Daoy (cell line): ENCODE measurements at places on chromosomes 16 and 17.

GRCh38 chr16:89430436-89431157, 59.8 kb downstream of the ANKRD11 start:
- DNase-seq: no peak

- no peak for DNase-seq
These were observed 13.1 kb downstream of the SLC22A31 start for GRCh38 chr16:89187032-89187769.

DNA sequence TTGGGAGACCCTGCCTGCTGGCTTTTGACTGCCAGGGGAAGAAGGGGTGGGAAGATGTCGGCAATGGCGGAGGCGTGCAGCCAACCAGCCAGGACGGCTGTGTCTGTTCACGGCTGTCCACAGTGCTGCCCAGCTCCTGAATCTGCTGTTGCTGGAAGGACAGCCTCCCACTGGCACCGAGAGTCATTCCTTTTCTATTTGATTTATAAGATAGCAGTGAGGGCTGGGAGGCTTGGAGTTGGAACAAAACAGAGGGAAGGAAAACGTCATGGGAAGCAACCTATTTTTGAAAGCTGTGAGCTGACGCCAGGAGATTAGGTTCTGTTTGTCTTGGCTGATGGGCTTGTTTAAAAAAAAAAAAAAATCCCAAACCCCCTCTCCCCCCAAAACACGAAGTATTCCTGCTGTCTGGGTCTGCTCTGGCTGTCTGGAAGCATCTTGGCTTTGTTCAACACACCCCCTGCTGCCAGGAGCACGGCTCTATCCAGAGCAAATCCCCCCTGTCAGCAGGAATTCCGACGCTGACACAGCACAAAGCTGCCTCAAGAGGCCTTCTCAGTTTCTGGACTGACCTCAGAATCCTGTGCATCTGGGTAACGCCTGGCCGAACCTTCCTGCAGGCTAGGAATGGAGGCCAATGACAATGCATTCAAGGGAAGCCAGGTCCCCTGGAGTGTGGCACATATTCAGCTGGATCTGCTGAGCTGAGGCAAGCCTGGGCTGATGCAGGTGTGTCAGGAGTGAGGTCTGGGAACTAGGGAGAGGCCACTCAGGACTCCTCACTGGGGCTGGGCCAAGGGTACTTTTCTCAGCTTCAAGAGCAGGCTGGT, 41.0 kb upstream of the SREBF1 start:
- peak; percentile 72 for DNase-seq

- no peak for DNase-seq
These were observed 1.1 kb upstream of the HS3ST4 start for GRCh38 chr16:25690552-25691143.

DNA sequence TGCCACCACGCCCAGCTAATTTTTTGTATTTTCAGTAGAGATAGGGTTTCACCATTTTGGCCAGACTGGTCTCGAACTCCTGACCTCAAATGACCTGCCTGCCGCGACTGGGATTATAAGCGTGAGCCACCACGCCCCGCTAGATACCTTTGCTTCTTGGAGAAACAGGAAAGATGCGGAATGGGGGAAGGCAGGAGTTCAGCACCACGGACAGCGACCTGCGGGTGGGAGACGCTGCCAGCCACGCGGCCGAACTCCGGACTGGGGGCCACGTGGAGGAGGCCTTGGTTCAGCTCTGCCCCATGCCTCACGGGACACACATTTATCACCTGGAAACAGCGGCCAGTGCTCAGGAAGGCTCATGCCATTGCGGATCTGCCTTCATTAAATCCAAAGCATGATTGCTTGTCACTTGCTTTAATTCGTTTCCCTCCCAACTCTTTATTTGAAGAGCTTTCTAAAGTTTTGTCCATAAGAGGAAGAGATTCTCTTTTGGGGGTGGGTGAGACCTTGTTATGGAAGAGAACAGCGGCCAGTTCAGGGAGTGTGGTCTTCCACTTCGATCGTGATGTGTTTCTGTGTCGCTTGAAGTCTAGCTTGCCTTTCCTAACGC, 219.9 kb downstream of the ENGASE start:
- peak; percentile 87 for DNase-seq

DNA sequence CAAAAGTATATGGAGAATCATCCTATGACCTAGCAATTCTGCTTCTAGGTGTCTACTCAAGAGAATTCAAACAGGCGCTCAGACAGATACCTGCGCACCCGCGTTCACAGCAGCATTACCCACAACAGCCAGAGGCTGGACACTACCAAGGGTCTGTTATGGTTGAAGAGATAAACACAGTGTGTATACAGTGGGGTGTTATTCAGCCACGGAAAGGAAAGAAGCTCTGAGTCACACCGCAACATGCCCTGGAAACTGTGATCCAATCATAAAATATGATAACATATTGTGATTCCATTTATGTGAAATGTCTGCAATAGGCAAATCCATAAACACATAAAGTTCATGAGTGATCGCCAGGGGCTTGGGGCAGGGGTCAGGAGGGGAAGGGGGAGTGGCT, 18.0 kb upstream of the JPH3 start:
- no peak for DNase-seq

GRCh38 chr17:64002658-64003525, 4.7 kb downstream of the PRR29 start:
- no peak for DNase-seq

DNA sequence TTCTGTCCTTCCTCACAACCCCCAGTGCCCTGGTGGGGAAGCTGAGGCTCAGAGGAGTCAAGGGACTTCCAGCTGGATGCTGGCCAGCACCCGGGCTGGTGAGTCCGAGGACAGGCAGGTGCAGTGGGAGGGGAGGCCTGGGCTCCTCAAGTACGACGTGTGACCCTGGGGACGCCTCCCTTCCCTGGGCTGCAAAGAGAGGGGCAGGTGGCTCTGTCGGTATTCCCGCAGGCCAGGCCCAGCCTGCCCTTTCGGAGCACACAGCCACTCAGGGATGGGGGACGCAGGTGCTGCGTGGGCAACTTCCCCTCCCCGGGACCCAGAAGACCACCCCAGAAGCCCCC, 33.1 kb upstream of the PVALEF start:
- no peak for DNase-seq

- no peak for DNase-seq
These were observed 8.3 kb downstream of the UBE2G1 start for GRCh38 chr17:4358154-4358553.

DNA sequence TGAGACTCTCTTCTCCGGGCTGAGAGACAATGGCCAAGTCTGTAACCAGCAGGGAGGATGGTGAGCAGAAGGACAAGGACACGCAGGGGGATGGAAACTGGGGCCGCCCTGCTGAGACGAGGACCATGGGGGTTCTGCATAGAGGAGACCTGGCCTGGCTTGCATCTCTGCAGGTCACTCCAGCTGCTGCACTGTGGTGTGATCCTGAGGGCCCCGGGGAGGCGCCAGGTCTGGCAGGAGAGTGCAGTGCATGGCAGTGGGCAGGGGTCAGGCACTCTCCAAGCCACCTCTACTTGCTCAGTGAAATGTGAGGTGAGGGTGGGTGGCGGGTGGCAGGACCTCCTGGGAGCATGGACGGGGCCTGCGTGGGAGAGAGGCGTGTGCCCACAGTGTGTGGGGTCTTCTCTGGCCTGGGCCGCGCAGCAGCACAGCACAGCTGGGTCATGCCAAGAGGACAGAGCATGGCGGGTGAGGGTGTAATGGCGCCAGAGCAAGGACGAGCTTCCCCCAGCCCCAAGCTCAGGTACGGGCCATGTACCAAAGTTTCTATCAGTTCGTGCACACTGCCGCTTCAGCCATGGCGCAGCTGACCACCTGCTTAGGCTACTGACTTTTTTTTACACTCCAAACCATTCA, 43.1 kb downstream of the KLHDC4 start:
- no peak for DNase-seq

DNA sequence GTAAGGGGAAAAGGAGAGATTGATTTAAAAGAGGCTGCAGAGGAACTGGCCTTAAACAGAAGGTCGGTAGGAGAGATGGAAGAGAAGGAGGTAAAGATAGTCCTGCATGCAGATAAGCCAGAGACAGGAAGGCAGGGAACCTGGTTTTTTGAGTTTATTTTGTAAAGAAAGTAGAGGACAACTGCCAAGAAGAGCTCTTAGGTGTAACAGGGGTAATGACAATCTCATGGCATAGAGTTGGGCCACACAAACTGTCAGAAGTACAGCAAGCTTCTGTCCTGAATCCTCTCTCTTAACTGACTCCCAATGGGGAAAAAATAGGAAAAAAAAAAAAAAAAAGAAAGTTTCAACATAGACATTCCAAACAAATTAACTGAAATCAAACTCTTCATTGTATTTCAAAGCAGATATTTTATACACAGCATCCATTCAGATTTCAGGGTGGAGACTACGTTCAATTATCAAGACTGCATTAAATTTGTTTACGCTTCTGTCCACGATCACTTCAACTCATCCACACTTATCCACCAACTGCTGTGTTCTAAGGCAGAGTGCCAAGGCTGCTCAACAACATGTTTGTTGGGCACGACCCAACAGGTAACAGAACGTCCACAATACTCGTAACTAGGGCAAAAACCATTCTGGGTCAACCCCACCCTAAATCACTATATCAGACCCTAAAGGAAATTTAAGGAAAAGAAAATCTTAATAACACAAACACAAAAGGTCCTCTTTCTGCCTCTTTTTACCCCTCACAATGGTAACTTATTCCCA, 34.9 kb downstream of the USP31 start:
- no peak for DNase-seq

GRCh38 chr17:77534137-77534536, 393.4 kb downstream of the SEC14L1 start:
- DNase-seq: no peak

- peak; percentile 79 for DNase-seq
These were observed 28.4 kb downstream of the DNAH2 start for GRCh38 chr17:7745748-7746470.

DNA sequence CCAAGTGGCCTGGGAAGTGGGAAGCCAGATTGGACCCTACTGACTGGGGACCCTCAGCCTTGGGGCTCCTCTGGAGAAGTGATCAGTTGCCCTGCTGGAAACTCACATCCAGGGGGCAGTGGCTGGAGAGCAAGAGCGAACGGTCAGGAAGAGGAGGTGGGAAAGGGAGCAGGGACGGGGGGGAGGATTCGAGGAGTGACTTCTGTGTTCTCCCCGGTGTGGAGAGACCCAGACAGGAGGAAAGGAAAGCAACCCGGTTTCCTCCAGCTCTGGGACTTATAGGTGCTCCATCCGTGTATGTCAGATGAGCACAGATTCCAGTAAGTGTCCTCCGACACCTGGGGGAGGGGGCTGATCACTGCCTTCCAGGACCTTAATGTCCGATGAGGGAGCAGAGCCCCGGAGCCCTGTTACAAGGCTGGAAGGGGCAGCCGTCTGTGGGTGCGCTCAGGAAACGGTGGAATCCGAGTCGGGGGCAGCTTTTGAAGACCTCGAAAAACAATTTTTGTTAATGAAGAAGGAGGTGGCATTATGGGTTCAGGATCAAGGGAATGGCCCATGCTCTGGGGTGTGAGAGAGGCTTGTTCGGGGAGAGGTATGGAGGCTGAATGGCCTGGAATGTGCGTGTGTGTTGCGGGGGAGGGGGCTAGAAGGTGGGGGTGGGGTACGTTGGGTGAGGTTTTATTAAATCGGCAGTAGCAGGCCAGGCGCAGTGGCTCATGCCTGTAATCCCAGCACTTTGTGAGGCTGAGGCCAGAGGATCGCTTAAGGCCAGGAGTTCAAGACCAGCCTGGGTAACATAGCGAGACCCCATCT, 34.8 kb upstream of the NDRG4 start:
- no peak for DNase-seq

GRCh38 chr17:53574038-53574437, 248.7 kb upstream of the KIF2B start:
- DNase-seq: no peak

DNA sequence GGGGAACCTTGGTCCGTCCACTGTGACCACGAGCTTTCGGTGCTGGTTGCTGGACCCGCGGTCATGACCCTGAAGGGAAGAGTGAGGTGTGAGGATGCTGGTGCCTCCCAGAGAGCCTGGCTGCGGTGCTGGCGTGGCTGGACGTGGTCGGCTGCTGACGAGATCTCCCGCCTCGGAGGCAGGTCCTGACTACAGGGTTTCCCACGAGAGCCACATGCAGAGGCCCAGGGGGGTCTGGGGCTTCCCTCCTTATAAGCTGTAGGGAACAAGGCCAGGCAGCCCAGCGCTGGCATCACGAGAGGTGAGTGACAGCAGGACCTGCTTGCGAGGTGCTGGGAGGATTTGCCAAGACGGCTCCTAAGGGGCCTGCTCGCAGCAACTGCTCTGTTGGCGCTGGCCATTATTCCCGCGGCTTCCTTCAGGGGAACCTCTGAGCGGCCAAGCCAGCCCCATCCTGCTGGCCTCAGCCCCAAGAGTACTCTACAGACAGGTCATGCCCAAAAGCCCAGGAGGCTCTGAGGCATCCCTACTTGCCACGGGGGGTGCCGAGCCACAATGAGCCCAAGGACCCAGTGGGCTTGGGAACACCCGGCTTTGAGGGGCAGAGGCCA, 134.8 kb downstream of the FOXL1 start:
- no peak for DNase-seq

GRCh38 chr17:9658593-9659211, 13.4 kb downstream of the USP43 start:
- DNase-seq: peak; percentile 8

GRCh38 chr17:38729368-38729885, 714 bp upstream of the CISD3 start:
- no peak for DNase-seq

DNA sequence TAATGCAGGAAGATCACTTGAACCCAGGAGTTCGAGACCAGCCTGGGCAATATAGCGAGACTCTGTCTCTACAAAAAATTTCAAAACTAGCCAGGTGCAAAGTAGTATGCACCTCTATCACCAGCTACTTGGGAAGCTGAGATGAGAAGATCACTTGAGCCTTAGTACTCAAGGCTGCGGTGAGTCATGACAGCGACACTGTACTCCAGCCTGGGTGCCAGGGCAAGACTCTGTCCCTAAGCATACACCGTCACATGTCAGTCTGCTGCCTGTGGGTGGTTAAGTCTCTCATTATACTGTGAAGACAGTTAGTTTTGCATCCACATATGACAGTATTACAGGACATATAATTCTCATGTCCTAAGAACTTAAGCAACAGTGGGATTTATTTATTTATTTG, 21.8 kb downstream of the NMRAL1 start:
- DNase-seq: no peak

GRCh38 chr17:52823155-52823554, 664.6 kb upstream of the CA10 start:
- no peak for DNase-seq

- no peak for DNase-seq
These were observed 80.8 kb upstream of the CIBAR2 start for GRCh38 chr16:85193115-85193493.

GRCh38 chr16:2811703-2812471, 5.2 kb upstream of the PRSS21 start:
- no peak for DNase-seq

DNA sequence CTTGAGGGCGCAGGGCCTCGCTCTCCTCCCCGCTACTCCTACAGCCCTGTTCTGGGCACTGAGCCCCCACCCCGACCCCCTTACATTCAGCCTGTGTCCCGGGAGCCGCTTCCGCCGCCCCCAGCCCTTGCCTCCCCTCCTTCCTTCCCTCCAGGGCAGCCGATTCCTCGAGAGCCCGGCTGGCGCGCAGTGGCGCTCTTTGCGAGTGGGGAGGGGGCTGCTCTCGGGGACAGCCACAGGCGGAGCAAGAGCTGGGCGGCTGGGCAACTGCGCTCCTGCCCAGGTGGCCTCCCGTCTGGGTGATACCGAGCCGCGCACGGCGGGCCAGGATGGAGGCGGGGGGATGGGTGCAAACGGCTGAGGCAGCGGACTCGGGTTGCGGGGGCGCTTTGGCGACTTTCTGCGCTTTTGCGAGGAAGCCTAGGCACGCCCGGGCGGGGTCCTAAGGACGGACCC, 1.2 kb downstream of the MMP15 start:
- no peak for DNase-seq

- no peak for DNase-seq
These were observed 22.9 kb downstream of the CLEC19A start for GRCh38 chr16:19308392-19308791.
